ENCODE measurements at places on chromosomes 1 and 21. TPM values are rescaled to one million over a fixed set of nuclear protein-coding genes. Genes with fewer than 3 reads are reported as not detected.

The SPATA45 gene
- total RNA-seq = not detected

The AGMAT gene
- total RNA-seq = 6.7 TPM

The NCAM2 gene
- total RNA-seq = not detected

The ITLN2 gene
- total RNA-seq = 0.70 TPM

The CRABP2 gene
- total RNA-seq = 10.2 TPM

The ARHGEF16 gene
- 5.2 TPM for total RNA-seq

The LORICRIN gene
- not detected for total RNA-seq

The OR2T12 gene
- total RNA-seq = not detected

The OR6N1 gene
- not detected for total RNA-seq

The TIAM1 gene
- 1.0 TPM for total RNA-seq
